ENCODE measurements at places on chromosomes 7 and 10. TPM values are rescaled to one million over a fixed set of nuclear protein-coding genes. Genes with fewer than 3 reads are reported as not detected.

Gene NKX2-3
- not detected for total RNA-seq

Gene ADCK2
- 22.2 TPM for total RNA-seq

Gene OR6B1
- not detected for total RNA-seq

Gene ASNS
- 56.5 TPM for total RNA-seq

Gene SUN3
- not detected for total RNA-seq

Gene HABP2
- not detected for total RNA-seq

Gene AFAP1L2
- 1.6 TPM for total RNA-seq

Gene AGAP5
- 12.2 TPM for total RNA-seq

Gene SNCG
- not detected for total RNA-seq

Gene C10orf90
- total RNA-seq = not detected

Gene WEE2
- 0.05 TPM for total RNA-seq

Gene ZNF25
- total RNA-seq = 5.0 TPM

Gene GSAP
- 5.3 TPM for total RNA-seq

Gene TMEM213
- total RNA-seq = not detected

Gene OPALIN
- total RNA-seq = not detected

Gene OPN1SW
- total RNA-seq = not detected

Gene PKD2L1
- total RNA-seq = 0.14 TPM

Gene SMNDC1
- total RNA-seq = 33.6 TPM

Gene DAGLB
- 19.3 TPM for total RNA-seq

Gene NME8
- total RNA-seq = not detected

Data from T-helper 2 cell treated with Interferon-gamma antibody and Interleukin-4, amounts not matched to agents 100 ng/mL and 5 ng/mL, for 36 hours (primary cell).